ENCODE measurements at places on chromosomes 7 and 10.

GRCh38 chr7:15692501-15693020 lies 6.1 kb upstream of the MEOX2 start:
- no peak for DNase-seq

- DNase-seq = no peak
These were observed 149.6 kb upstream of the SEMA3E start for GRCh38 chr7:83798489-83798888.

DNA sequence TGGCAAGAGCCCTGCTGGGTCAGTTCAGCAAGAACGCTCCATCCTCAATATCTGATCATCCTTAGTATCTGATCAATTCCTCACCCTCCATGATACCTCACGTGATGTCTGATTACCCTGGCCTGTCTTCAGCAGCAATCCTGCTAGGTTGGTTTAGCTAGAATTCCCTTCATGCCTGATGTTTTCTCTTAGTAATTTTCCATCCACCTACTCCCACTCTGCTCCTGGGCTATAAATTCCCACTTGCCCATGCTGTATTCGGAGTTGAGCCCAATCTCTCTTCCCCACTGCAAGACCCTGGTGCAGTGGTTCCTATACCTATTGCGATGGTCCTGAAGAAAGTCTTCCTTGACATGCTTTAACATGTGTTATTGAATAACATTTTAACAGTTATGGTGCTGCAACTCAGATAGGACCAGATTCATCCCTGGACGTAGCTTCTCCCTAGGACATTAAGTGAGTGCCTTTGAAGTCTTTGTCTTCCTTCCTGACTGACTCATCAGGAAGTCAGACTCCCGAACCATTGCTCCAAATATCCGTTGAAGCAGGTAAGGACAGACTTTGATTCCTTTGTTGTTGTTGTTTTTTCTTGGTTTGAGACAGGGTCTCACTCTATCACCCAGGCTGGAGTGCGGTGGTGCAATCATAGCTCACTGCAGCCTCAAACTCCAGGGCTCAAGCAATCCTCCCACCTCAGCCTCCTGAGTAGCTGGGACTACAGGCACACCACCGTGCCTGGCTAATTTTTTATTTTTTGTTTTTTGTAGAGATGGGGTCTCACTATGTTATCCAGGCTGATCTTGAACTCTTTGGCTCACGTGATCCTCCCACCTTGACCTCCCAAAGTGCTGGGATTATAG lies 29.4 kb upstream of the CLDN3 start:
- peak; percentile 45 for DNase-seq

GRCh38 chr7:13953368-13953767 lies 36.1 kb downstream of the ETV1 start:
- DNase-seq = no peak

DNA sequence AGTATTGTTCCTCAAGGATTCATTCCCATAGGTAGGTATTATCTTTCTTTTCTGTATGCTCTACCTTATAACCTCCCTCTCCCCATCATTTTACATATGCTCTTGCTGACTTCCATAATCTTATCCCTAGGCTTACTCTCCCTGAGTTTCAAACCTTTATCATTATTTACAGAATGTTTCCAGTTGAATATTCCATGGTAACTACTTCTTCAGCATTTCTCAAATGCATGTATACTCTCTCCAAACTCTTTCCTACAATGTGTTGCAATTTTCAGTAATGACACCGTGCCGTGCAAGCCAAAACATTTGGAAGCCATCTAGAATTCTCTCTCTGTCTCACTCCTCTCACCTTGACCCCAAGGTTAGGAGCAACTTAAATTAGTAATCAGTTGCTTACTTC lies 548.5 kb downstream of the MAGI2 start:
- no peak for DNase-seq

- DNase-seq = no peak
These were observed 424.1 kb upstream of the MGMT start for GRCh38 chr10:129042776-129043595.

DNA sequence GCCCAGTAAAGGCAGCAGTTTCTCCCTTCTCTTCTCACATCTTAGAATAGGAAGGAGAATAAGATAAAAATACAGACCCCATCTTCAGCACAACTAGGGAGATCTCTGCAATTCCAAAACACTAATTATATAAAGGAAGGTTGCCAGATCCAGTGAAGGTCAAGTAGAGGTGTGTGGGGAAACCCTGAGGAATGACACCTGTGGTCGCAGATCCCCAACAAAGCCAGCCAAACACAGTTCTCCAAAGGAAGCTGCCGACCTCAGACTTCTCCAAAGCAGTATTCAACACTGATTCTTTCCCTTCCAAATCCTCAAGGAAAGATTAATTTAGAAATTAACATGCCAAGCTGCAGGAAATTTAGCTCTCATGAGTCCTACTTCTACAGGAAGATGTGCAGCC lies 62.9 kb upstream of the OIT3 start:
- no peak for DNase-seq

- DNase-seq = no peak
These were observed 258.7 kb upstream of the SLC26A5 start for GRCh38 chr7:103704701-103705100.

DNA sequence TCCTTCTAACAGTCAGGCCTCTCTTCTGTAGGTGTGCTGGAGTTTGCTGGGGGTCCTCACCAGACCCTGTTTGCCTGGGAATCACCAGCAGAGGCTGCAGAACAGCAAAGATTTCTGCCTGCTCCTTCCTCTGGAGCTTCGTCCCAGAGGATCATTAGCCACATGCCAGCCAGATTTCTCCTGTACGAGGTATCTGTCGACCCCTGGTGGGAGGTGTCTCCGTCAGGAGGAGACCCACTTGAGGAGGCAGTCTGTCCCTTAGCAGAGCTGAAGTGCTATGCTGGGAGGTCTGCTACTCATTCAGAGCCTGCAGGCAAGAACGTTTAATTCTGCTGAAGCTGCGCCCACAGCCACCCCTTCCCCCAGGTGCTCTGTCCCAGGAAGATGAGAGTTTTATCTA lies 611.1 kb upstream of the COBL start:
- no peak for DNase-seq

DNA sequence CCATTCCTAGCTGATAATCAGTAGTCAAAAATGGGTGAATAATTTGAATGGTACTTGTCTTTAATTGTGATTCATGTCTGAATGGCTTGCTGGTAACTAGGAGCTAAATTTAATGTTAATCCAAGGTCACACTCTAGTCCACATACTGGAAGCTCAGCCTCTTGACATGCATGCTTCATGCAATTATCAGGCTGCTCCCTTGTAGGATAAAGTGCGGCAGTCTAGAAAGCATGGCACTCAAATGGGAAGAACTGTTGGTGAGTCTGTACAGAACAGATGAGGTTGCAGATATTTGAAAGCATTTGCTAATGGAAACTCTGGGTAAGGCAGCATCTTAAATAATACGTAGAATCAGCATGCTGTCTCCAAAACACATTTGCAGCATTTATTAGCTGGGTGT lies 499.4 kb downstream of the AUTS2 start:
- no peak for DNase-seq

DNA sequence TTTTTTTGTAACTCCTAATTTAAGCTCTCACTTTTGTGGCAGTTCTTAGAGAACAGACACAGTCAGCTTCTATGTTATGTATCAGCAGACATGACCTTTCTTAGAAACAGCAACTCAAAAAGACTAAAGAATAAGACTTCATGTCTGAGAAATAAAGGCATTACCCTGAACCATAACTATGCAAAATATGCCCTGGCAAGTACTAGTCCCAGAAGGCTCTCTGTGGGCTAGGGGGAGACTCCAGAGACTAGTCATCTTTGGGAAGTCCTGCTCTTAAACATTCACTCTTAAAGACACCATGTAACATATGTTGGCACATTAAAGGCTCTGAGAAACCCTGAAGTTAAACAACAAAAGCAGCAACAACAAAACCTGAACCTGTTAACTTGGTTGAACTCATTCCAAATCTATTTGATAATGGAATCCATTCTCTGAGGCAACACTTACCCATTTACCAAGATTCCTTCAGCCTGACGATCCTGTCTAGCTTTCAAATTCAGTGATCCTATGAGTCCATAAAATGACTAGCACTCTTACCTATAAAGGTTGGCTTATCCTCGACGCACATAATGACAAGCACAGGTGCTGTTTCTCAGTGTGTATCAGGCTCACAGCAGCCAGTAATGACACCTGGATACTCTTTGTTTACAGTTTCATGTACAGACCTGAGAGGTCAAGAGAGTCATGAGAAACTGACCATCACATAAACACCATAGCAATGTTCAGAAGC lies 62.3 kb downstream of the OSBPL3 start:
- DNase-seq = no peak

DNA sequence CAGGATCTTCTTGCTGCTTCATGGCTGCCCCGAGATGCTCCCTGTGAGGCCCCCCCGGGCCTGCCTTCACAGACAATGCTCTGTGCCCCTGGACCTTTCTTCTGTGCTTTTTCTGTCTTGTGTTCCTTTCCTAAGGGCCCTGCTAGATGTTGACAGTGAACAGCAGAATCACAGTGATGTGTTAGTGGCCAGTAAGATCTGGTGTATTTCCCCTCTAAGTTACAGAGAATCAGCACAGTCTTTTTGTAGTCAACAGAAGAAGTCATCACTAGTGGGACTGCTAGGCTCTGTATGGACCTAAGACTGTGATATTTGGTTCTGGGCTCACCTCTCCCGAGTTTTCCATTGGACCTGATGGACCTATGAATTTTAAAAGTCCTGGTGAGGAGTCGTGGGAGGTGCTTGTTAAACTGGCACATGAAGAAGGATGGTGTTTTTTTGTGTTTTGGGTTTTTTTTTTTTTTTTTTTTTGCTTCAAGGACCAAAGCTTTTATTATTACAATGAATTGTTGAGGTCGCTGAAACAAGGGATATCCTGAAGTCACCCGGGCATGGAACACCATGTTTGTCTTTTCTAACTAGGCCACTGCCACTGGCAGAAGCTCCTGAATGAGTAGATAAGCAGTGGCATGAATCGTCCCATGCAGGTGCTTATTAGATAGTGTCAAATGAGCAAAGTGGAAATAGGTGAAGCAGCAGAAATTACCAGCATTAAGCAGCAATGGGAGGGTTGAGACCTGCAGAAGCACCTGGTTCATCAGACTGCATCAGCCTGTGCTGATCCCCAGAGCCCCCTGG lies 194.8 kb downstream of the CELF2 start:
- DNase-seq = no peak

DNA sequence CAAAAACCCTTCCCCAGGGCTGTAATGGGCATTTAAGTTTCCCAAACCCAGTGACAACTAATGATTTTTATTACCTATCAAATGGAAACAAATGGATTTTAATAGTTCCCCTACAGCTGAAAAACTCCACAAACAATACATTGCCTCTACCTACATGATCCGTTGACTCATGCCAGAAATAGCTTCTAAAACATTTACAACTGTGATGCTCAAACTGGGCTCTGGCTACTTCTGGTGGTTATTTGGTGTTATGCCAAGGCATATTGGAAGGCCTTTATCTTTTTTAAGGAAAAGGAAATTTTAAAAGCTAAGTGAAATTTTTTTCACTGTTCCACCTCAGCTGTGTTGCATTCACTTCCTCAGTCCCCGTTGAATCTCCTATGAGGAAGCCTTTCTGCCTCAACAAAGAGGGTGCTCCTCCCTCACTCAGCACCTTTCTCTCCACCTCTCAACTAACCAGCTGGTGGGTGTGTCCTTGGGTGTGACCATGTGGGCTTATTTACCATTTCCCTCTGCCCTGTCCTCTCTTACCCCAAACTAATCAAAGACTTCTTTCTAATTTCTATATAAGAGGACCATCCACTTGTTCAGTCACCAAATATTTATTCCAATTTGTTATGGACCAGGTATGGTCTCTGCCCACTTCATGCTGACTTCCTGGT lies 82.9 kb downstream of the PRTFDC1 start:
- DNase-seq = no peak

DNA sequence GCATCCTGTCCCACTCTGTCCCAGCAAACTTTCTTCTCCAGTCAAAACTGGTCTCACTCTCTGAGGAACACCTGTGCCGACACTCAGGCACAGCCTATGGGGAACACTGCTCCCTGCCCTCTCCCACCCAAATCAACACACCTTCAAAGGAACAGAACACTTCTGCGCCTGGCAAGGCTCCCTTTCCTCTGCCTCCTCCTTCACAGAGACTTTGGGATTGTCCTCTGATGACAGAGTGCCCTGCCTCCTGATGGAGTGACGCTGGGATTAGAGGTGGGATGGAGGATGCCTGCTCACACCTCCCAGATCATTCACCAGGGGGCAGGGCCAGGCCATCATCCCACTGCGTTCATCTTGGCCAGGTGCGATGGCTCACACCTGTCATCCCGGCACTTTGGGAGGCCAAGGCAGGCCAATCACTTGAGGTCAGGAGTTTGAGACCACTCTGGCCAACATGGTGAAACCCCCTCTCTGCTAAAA lies 26.5 kb downstream of the KLF6 start:
- DNase-seq = no peak

DNA sequence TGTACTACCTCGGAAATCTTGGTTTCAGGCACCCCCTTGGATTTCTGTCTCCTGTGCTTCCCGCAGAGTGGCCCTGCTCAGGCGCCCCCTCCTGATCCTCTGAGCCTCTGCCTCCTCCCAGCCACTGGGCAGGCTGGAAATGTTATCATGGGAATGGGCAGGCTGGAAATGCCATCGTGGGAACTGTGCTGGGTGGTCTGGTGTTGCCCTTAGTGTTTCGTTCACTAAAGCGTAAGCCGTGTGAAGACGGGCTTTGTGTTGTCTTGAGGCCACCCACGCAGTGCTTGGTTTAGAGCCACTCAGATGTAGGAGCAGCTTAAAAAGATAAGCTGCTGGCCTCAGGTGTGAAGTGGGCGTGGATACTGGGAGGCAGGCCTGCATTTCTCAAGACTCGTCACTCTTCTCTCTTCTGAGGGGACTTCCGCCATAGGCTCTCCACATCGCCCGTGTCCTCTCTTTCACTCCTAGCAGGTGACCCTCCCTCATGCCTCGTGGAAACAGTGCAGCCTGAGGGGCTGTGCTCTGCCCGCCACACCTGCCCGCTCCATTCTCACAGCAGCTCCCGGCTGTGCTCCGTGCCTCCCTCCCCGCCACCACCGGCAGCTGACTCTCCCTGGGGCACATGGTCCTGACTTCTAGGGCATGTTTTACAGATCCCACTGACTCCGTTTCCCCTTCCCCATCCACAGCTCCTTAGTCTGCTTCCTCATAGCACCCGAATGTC lies 28.5 kb downstream of the PPP2R2D start:
- DNase-seq = no peak

DNA sequence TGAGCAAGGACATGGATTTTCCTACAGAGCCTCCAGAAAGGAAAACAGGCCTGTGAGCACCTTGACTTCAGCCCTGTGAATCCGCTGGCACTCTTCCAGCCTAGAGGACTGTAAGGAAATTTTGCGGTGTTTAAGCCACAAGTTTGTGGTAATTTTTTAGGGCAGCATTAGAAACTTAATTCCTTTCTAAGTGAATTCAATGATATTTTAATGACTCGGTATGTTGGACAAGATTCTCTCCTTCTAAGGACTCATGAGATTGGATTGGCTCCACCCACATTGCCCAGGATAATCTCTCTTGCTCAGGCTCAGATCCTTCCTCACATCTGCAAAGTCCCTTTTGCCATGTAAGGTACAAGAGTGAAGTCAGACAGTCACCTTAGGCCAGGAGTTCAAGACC lies 4.5 kb downstream of the LYZL2 start:
- no peak for DNase-seq
